Sciatic nerve (tissue), 2 donors: ENCODE measurements at places on chromosomes 2 and 18.

DNA sequence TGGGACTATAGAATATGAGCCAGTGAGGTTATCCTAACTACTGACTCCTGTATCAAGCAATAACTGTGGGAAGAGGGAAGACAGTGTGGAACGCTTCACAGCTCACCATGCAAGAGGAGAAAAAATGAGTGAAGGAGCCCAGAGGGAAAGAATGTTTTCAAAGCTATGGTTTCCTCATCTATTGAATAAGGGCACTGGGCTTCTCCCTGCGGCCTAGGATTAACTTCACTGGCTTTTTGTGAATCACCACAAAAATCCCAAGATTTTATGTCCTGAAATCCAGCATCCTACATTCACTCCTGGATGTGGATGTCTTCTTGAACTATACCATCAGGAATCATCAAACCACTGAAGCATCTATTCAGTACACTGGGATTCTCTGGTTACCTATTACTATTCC is 44.5 kb upstream of the SP5 start:
- no peak for DNase-seq

DNA sequence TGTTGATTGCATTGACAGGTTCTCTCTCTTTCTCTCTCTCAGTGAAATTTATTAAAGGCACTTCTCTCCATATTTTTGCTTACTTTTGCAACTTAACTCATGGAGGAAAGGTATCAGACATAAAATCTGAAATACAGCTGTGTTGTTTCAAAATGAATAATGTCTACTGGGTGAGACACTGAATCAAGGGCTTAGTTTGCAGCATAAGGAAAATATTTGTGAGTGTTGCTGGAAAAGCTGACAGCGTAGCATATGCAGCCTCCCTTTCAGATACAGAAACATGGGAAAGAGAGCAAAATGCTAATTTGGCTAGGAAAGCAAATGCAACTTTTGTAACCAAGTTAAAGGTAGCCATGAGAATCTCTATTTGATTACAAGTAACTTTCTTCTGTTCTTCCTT is 81.5 kb upstream of the COL3A1 start:
- DNase-seq: no peak

DNA sequence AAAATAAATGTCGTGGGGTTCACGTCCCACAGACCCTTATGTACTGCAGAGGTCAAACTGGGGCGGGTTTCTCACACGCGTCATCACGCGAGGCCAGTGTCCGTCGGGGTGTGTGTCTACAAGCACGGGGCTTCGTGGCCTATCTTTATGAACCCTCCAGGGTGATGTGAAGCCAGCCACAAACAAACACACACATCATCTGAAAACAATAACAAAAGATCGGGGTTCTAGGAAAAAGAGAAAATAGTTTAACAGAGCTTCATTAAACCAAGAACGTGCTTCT is 23.3 kb downstream of the LDLRAD4 start:
- peak; percentile 35 for DNase-seq

GRCh38 chr2:71882949-71883472 is 264.7 kb downstream of the CYP26B1 start:
- peak; percentile 84 for DNase-seq

- no peak for DNase-seq
Observed at GRCh38 chr2:169362894-169363559, 693 bp upstream of the LRP2 start.

- no peak for DNase-seq
Observed at GRCh38 chr18:5284808-5285207, 10.7 kb downstream of the ZBTB14 start.

- no peak for DNase-seq
Observed at GRCh38 chr2:23524261-23524706, 139.3 kb downstream of the KLHL29 start.

- no peak for DNase-seq
Observed at GRCh38 chr2:195579776-195580555, 77.1 kb upstream of the SLC39A10 start.

DNA sequence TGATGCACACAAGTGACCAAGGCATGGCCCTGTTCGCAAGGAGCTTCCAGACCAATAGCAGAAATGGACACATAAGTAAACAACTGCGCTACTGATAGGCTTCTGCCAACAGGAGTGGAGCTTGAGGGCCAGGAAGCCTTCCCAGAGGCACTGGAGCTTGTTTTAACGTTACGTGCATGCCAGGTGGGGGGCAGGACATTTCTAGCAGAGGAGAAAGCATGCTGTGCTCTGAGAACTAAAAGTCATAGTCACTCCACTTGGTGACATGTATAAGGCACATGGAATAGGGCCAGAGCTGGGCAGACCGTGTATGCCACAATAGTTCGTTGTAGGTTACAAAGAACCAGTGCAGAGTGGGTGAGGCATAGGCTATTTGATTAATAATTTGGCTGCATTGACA is 184.2 kb downstream of the NEDD4L start:
- DNase-seq: no peak

- no peak for DNase-seq
Observed at GRCh38 chr2:63851691-63852311, 10.1 kb downstream of the UGP2 start.

- no peak for DNase-seq
Observed at GRCh38 chr2:144666032-144666431, 146.1 kb upstream of the ZEB2 start.

DNA sequence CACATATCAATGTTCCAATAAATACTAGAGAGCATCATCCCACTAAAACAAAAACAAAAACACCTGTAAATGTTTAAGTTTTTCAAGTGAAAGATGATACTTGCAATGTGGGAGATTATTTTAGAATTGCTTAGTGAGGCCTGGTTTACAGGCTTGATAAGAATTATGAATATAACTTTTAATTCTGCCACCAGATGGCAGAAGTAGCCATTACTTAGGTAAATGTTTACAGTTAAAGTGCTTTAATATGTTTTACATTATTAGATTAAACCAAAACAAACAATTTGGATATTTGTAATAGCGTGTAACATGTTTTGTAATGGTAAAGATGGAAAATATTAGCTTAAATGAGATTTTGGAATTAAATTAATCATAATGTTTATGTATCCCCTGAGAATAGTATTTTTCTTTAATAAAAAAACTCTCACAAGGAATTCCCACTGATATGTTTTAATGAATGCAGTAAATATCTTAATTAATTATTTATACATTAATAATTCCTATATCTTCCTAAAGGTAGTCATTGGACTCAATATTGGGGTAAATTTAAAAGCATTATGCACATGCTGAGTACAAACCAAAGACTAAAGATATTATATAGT is 522.0 kb downstream of the SPAG16 start:
- no peak for DNase-seq

DNA sequence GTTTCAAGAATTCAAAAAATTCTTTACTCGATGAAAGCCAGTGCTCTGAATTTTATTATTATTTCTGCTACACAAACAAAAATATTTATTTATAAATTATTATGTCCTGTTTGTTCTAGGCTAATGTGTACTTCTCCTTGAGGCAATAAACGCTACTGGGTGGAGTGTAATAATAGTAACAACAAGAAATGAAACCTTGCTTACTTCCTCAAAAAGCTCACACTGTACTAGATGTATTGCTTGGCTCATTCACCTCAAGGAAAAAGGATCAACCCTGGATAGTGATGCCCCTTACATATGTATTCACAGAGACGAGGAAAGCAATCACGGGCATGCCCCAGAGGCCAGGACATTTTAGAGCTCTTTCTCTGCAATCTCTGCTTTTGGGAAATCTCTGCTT is 685.6 kb upstream of the NXPH2 start:
- DNase-seq: no peak

DNA sequence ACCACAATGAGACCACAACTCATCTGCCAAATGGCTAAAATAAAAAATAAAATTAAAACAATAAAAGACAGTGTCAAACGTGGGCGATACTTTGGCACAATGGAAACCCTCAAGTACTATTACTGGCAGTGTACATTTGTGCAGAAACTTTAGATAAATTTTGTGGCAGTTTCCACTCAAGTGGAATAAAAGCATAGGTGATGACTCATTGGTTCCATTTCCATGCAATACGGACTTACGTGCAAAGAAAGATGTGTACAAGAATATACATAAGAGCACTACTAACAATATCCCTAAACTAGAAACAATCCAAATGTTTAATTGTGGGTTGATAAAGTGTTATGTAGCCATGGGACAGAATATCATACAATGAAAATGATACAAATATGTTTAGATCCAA is 259.0 kb upstream of the HNMT start:
- no peak for DNase-seq

DNA sequence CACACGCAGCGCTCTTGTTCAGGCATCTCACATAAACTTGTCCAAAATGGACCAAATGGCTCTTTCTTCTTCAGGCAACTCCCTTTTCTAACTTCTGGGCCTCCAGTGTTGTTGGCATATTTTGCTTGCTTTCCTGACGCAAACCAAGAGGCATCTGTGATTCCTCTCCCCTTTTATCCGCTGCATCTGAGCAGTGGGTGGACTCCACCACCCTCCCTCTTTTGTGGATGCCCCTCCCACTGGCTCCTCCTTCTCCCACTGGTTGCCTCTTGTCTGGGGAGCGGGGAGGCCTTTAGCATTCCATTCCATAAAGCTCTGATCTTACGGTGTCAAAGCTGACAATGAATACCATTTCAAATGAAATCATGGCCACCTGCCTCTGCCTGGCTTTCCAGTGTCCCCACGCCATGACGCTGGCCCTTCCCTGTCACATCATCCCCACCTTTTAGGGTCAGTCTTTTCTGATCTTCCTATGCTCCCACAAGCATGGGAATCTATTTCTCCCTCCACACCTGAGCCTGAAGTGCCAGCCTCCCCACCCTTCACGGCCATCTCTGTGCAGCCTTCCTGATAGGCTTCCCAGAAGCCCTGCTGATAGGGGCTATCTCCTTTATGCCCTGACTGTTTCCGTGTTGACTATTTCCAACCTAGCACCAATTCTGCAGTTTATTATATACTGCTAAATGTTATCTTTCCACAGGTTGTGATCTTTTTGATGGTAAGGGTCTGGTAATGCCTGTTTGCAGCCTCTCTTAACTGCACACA is 51.5 kb downstream of the RPL37A start:
- no peak for DNase-seq

DNA sequence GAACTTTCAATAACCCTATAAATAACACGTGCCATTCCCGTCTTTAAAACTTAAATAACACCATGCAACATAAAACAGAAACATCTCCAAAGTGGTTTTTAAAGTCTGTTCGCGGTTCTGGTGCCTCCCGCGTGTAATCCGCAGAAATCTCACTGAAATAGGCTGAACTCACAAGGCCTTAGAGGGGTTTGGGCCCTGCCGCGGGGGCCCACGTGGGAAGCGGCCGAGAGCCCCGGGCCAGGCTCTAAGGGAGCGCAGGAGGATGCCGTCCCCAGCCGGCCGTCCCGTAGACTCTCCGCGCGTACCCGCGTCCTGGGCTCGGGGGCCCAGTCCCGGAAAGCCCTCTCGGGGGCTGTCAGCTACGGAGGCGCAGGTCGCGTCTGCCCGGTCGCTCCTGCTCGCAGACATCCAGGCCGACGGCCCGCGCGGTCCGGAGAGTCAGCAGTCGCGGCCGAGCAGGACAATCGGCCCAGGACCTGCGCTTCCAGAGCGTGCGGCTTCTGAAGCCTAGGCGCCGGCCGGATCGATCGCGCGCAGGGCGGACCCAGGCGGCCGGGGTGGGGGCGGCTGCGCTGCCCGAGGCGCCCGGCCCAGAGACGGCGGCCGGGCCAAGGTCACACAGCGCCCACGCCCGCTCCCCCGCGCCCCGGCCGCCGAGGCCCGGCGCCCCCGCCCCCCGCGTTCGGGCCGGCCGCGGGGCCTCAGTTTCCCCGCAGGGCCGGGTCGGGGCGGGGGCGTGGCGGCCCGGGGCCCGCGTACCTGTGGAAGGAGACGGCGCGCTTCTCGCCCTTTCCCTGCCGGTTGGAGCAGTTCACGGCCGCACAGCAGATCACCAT is 558 bp downstream of the THAP4 start:
- DNase-seq: no peak
